ENCODE measurements at places on chromosomes 2 and 18.

GRCh38 chr18:35497027-35497369, 762 bp downstream of the INO80C start:
- no peak for DNase-seq

DNA sequence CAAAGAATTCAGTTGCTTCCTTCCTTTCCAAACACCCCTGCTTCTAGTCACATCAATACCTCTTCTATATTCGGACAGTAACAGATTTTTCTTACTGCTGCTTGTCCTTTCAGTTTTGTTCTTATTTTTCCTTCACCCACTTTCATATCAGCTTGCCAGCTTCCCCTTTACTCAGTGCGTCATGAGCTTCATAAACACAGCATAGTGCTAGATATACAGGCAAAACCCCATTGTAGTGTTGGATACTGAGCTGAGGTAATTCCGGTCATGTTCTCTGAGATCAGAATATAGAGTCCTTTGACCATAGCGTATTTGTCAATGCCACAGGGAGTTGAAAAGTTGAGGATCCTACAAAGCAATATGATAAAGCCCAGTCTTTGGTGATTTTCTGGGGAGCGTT, 2.4 kb downstream of the FARP2 start:
- DNase-seq = no peak

DNA sequence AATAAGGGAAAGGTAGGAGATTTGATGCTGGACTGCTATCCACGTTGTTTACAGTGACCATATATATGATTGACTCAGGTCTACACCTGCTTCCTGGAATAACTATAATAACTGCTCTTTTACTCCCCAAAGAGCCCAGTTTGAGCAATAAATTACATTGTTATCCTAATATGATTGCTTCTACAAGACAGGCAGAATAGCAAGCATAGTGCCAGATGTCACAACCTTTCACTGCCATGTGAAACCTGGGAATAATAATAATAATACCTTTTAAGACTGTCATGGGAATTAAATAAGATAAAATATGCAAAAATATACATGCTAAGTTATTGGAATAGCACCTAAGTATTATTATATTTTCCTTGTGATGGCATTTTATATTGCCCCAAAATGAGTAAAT, 298.7 kb downstream of the GALNT13 start:
- no peak for DNase-seq

- no peak for DNase-seq
Observed at GRCh38 chr2:14023558-14023957, 609.0 kb upstream of the LRATD1 start.

DNA sequence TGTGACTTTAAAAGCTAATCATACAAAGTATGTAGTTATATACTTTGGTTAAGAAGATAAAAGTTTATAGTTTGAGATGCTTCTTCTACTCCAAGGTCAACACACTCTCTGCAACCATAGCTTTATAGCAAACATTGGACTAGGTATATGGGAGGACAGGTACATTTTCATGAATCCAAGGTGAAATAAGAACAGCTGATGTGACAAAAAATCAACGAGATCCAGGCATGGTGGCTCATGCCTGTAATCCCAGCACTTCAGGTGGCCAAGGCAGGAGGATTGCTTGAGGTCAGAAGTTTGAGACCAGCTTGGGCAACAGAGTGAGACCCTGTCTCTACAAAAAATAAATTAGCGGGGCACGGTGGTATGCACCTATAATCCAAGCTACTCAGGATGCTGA, 163.3 kb upstream of the VWC2L start:
- DNase-seq = no peak

GRCh38 chr2:148754864-148755263, 110.3 kb downstream of the EPC2 start:
- no peak for DNase-seq

- no peak for DNase-seq
Observed at GRCh38 chr18:47893047-47893446, 37.4 kb downstream of the SMAD2 start.

DNA sequence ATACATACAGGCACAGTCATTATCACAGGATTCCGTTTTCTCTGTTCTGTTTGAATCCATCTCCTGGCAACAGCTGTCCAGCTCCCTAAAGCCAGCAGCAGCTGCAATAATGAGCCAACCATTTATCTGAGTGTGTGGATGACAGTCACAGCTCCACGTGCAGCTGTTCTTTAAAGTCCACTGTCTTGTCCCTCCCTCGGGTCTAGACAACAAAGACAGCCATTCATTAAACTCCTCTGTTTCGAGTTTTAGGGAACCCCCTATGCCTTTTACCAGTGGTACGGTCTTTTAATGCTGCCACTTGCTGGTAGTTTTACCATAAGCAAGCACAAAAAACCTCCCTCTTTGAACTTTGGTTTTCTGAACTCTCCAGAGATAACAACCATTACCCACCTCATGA, 16.0 kb upstream of the MSGN1 start:
- no peak for DNase-seq

GRCh38 chr2:18479947-18480369, 80.5 kb downstream of the RDH14 start:
- DNase-seq = peak; percentile 92
